Neural crest cell (in vitro differentiated cells): ENCODE measurements at places on chromosomes 16 and 17.

DNA sequence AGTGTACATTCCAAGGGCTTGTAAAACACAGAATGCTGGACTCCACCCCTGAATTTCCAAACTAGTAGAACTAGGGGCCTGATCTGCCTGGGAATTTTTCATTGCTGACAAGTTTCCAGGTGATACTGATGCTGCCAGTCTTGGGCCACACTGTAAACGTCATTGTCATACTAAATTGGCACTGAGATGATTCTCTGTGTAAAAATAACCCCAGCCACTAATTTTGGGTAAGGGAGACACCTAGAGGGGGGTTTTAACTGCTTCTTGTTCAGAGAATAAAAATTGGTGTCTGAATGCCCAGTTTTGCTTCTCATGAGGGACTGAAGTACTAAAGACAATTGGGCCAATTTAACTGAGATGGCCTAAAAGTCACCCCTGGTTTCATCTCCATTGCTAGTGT lies 5.0 kb upstream of the CDH13 start:
- no peak for DNase-seq

- no peak for DNase-seq
Measured at GRCh38 chr16:85449885-85450245, 163.3 kb upstream of the GSE1 start.

GRCh38 chr17:59914274-59914854 lies 21.4 kb downstream of the RPS6KB1 start:
- DNase-seq = no peak

GRCh38 chr16:25107466-25107792 lies 4.1 kb upstream of the LCMT1 start:
- no peak for DNase-seq

GRCh38 chr17:58630883-58631522 lies 60.8 kb downstream of the TEX14 start:
- DNase-seq = peak; percentile 26

DNA sequence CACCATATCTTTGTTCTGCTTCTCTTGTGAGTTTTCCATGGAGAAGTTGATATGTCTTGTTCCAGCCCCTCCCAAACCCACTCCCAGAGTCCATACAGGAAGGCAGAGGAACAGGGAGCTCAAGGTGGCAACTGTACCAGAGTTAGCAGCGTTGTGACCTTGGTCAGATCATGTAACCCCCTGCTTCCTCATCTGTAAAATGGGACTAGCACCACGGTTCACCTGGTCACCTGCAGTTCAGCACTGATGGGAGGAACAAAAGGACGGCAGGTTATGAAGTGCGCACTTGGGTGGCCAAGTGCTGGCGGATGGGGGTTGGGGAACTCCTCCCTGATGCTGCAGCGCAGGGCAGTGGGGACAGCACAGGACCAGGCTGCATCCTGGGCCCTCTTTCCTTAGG lies 7.7 kb upstream of the NEUROD2 start:
- DNase-seq = no peak

DNA sequence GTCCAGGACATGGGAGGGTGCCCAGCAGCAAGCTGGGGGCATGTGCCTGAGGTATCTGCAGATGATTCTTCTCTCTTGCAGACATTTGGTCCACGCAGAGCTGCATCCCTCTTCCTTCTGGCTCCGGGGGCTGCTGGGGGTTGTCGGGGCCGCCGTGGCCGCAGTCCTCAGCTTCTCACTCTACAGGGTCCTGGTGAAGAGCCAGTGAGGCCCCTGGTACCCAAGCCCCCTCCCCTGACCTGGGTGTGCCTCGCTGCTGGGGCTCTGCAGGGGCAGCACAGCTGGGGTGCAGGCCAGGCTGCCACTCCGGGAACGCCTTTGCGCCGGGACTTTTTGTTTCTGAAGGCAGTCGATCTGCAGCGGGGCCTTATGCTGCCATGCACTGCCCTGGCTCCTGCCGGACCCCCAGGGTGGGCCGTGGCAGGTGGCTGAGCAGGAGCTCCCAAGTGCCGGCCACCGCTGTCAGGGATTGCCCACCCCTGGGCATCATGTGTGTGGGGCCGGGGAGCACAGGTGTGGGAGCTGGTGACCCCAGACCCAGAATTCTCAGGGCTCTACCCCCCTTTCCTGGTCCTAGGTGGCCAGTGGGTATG lies 2.0 kb upstream of the RHBDL1 start:
- no peak for DNase-seq

DNA sequence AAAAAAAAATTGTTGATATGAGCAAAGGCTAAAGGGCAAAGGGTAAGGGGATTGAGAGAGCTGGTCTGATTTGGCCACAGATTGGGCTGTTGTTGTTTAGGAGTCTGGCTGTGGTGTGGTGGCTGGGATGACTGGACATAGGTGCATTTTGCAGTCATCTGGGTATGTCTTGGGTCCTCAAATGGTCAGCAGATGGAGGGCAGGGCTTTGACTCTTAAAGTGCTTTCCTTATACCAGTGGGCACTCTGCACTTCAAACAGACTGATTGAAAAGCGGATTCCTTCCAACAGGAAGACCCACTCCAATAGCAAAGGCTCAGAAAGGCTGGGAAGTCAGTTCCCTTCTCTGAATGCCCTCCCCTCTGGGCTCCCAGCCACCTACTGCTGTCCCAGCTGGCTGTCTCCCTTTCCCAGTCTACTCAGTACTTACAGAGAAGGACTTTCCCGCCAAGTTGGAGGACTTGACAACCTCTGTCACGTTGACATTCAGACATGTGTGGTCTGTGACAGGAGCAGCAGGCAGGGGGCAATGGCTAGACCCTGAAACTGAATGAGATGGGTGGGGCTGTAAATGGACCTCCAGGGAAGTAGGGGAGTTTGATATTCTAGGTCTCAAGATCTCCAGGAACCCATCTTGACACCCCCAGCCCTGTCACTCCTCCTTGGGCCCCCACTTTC lies 19.6 kb upstream of the MFSD6L start:
- DNase-seq = no peak

GRCh38 chr17:4711661-4712181 lies 1.3 kb downstream of the ARRB2 start:
- DNase-seq = no peak

DNA sequence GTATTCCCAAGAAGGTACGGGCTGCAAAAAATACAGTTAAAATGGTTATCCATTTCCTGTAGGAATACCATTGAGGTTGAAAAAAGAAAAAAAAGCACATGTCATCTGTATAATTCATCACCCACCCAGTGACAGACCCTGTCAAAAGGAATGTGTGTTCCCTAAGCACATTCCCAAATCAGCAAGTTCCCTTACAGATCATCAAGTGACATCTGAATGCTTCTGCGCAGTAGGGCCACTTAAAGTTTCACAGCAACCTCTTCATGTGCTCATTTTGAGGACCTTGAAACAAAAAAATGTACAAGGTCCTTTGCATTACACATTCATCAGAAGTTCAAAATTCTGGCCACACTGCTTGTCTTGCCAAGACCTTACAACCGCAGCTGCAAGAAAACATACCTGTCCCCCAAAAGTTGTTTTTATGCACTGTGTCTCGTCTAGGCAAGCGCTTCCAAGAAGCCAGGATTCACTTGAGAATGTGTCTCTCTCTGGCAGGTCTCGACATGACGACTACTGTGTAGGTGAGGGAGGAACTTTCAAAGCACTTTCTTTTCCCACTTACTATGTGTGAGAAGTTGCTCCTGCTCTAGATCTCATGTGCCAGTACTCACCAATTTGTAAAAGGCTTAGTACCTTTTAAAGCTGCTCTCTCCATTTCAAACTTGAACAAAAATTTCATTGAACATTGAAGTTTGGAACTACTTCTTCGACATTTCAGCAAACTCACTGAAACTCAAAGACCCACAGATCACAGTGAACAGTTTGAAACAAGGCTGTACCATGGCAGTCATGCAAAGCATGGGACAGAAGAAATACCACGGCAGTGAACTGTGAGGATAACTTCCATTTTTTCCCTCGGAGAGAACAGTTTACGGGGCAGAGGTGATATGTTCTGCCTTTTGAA lies 4.3 kb upstream of the POLG2 start:
- no peak for DNase-seq

- no peak for DNase-seq
Measured at GRCh38 chr16:68113059-68113761, 28.0 kb downstream of the NFATC3 start.

- no peak for DNase-seq
Measured at GRCh38 chr16:58498341-58499091, 1.4 kb upstream of the NDRG4 start.

DNA sequence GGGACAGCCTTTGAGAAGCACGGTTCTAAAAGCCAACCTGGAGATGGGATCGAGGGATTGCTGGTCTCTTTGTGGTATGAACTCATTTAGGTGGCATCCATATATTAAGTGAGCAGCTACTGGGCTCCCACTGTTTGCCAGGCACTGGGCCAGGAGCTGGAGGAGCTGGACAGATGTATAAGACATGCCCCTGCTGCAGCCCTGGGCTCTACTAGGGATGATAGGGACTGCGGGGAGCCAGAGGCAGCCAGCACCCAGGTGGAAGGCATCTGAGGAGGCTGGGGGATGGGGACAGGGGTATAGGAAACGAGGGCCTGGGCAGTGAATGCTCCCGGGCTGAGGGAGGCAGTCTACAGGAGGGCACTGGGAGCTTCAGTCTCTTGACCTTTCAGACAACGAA lies 53.0 kb upstream of the MEAK7 start:
- DNase-seq = no peak

DNA sequence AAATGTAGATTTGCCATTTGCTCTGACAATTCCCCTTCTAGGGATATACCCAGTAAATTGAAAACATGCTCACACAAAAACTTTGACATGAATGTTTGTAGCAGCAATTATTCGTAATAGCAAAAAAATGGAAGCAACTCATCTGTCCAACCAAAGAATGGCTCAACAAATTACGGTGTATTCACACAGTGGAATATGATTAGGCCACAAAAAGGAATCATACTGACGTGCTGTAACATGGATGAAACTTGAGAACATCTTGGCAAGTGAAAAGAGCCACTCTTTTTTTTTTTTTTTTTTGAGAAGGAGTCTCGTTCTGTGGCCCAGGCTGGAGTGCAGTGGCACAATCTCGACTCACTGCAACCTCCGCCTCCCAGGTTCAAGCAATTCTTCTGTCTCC lies 24.1 kb upstream of the SPNS3 start:
- DNase-seq = no peak

- no peak for DNase-seq
Measured at GRCh38 chr16:49739381-49739780, 116.5 kb downstream of the ZNF423 start.

DNA sequence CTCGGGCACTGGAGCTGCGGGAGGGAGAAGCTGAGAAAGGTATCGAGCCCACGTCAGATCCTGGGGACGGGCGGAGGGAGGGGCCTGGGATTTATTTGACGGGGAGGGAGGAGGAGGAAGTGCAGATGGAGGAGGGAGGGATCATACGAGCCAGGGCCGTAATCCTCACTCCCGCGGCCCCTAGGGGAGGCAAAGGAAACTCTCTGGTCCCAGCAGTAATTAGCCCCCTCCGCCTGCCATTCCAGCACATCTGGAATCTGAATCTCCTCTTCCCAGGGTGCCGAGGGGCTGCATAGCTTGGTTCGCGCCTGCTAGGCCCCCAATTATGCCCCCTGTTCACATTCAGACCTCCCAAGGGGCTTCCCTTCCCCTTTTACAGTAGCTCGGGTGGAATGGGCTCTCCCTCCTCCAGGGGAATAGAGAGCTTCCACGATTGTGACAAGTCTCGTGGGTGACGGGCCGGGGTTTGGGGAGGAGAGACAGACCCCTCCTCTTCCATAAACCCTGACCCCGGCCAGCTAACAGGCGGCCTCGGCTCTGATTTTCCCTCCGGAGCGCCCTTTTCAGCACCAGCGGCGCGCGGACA lies at the start of gene SEZ6L2:
SEZ6L2 (minus strand) TSS at position 35 of the 586 bp plus-strand sequence. CDS start 531 bp downstream, outside the sequence.
- peak; percentile 86 for DNase-seq

DNA sequence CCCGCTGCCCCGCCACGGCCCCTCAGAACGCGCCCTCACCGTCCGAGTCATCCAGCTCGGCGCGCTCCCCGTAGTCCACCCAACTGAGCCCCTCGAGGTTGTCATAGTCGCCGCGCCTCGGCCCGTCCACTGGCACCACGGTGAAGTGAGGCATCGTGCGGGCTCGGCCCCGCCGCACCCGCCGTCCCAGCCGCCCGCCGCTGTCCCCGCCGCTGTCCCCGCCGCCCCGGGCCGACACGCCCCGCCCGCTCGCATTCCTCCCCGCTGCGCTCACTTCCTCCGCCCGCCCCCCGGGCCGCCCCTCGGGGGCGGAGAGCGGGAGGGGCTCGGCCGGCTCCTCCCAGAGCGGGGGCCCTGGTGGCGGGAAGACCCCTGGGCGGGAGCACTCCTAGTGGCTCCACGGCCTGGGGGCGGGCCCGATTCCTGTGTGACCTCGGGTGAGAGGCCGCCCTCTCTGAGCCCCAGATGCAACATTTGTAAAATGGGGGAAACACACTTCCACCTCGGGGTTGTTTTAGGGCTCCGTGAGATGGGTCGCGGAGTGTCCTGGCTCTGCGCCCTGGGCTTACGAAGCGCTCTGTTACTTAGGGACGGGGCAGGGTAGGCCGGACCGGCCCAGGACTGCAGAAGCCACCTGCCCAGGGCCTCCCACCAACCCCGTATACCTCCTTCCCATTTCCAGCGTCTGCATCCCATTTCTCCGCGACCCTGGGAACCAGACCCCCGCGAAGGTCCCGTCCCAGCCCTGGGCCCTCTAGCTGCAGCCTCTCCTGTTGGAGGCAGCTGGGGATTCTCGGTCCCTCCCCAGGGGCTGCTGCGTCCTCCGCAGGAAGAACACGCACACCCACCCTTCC lies at the start of gene SLC12A4:
SLC12A4 (minus strand) TSS at position 238 of the 854 bp plus-strand sequence; CDS start at position 154, 84 bp downstream.
- peak; percentile 62 for DNase-seq

DNA sequence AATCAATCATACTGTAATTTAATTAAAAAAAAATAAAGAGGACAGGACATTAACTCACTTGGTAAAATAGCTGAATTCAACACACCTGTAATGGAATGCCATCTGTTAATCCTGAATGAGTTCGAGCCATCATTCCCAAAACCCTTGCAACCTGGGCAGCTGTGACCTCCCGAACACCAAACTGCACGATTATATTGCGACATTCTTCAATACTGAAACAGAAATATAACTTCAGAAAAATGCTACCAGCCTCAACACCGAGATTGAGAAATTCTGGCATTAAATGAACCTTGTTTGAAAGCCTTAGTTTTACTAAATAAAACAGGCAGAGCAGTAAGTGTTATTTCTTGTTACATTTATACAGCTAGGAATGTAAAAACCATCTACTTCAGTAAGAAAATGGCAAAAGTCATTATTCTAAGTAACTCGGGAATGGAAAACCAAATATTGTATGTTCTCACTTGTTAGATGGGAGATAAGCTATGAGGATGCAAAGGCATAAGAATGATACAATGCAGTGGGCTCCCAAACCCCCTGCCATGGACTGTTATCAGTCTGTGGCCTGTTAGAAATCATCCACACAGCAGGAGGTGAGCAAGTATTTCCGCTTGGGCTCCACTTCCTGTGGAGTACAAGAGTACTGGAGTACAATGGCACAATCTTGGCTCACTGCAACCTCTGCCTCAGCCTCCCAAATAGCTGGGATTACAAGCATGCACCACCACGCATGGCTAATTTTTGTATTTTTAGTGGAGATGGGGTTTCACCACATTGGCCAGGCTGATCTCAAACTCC lies 46.5 kb downstream of the CNOT1 start:
- DNase-seq = no peak
